ENCODE measurements at places on chromosomes 11 and 22.

DNA sequence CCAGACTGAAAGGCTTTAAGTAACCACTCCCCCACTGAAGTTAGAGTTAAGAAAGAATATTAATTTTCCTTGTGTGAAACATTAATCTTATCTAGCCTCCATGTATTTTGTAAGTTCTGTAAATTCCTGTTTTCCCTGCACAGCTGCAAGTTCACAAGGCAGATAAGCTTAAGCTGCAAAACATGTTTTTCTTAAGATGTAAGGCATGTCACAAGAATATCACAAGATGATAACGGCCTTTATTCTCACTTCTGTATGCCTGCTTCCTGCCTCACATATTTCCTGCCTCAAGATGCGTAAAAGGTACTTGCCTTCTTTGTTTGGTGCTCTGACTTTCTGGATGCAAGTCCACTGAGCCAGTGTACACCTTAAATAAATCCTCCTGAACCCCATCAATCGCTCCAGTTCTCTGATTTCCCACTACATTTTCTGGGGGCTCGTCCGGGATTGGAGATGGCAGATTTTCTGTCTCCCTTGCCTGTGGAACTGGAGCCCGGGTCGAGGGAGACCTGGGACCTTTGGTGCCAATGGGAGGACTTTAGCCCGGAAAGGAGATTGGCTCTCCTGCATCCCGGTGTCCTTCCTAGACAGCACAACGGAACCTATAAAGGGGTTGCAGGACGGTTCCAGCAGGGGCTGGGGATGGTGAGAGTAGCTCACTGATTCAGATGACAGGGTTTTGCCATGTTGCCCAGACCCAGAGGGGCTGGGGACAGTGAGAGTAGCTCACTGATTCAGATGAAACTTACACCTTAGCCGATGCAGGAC, 30.2 kb downstream of the PPARA start:
- no peak for DNase-seq

GRCh38 chr11:3126901-3127691, 38.0 kb downstream of the OSBPL5 start:
- no peak for DNase-seq

GRCh38 chr11:122893131-122893530, 10.6 kb downstream of the JHY start:
- DNase-seq, result no peak

DNA sequence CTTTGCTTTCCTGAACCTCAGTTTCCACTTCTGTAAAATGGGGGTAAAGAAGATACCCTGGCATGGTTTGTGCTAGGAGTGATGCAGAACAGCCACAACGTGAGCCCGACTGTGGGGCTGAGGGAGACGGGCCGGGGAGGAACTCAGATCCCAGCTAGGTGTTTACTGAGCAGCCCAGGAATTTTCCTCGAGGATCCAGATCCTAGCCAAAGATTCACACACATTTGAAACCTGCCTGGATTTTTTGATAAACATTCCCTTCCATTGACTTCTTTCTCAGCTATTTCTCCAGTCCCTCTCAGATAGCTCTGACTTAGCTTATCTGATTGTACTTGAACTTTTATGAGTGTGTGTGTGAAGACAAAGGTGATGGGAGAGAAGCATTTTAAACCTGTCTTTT, 98.0 kb downstream of the KIAA1671 start:
- no peak for DNase-seq

- no peak for DNase-seq
Measured at GRCh38 chr11:119335655-119336543, 1.6 kb downstream of the RNF26 start.

- no peak for DNase-seq
Measured at GRCh38 chr11:124793466-124794278, 6.5 kb downstream of the MSANTD2 start.

DNA sequence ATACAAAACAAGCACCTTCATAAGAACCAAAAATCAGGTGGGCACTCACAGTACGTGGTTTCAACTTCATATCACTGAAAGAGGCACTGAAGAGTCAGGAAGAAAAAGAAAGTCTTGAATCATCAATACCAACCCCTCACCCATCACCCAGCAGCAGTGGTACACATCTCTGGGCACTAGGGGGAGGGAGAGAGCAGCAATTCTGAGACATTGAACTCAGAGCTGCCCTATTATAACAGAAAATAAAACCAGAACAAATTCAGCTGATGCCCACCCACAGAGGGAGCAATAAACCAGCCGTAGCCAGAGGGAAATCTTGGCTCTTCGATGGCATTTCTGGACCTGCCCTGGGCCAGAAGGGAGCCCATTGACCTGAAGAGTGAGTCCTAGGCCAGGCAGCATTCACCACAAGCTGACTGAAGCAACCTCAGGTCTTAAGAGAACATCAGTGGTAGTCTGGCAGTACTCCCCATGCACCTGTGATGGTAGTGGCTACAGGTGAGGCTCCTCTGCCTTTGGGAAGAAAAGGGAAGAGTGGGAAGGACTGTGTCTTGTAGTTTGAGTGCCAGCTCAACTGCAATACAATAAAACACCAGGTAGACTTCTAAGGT, 42.2 kb upstream of the FAM181B start:
- DNase-seq, result peak; percentile 19

DNA sequence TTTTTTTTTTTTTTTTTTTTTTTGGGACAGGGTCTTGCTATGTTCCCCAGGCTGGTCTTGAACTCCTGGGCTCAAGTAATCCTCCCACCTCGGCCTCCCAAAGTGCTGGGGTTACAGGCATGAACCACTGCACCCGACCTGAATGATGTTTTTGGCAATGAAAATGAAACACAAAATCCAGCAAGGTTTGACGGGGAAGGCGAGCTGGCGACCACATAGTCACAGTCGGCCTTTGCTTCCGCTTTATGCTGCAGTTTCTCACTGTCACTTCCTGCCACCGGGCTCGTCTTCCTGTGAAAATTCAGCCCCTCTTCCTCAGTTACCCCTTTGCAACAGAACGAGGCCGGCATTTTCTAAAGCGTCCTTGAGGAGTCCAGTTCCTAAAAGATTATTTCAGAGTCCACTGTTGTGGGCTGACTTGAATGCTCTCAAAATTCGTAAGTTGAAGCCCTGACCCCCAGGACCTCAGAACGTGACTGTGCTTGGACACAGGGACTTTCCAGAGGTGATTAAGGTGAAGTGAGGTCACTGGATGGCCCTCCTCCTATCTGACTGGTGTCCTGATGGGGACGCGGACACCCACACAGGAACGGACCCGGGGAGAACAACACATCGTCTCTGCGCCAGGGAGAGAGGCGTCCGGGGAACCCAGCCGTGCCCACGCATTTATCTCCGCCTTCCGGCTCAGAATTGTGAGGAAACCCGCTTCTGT, 2.9 kb upstream of the BID start:
- peak; percentile 76 for DNase-seq

DNA sequence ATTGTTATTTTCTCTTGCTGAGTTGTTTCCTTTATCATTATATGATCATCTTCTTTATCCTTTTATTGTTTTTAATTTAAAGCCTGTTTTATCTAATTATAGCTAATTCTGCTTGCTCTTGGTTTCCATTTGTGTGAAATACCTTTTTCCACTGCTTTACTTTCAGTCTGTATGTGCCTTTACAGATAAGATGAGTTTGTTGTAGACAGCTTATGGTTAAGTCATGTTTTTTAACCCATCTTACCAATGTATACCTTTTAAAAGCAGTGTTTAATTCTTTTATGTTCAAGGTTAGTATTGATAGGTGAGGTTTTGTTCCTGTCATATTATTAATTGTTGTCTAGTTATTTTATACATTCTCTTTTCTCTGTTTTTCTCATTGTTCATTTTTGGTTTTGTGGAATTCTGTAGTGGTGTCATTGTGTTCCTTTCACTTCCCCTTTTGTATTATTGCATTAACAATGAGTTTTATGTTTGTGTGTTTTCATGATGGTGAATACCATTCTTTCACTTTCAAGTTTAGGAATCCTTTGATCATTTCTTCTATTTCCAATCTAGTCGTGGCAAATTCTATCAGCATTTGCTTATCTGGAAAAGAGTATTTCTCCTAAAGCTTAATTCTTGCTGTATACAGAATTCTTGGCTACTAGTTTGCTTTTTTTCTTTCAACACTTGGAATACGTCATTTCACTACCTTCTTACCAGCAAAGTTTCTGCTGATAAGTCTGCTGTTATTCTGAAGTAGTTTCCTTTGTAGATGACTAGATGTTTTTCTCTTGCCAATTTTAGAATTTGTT, 21.8 kb downstream of the OR5AN1 start:
- DNase-seq, result no peak

Measured in activated naive CD8-positive, alpha-beta T cell treated with anti-CD3 and anti-CD28 coated beads for 36 hours (primary cell).